Stimulated activated CD4-positive, alpha-beta T cell treated with anti-CD3 and anti-CD28 coated beads, Interleukin-1b, Interleukin-23, amount 100 ng/mL, for 48 hours (primary cell): ENCODE measurements at places on chromosomes 2 and 18.

DNA sequence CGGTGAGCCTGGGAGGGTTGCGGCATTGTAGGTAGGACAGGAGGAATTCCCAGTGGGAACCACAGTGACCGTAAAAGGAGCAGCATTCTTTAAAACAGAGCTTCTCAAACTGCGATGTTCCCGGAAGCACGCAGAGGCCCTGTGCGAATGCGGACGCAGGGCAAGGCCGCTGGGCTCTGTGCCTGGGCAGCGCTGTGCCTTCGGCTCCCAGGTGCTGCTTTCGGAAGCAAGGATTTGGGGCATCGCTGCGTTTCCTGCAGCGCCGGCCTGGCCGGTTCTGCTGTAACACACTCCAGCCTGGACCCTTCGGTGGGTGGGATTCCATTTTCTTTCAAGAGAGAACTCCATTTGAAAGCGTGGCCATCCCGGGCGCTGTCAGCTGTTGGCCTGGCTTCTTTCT lies 118.6 kb downstream of the PTGR3 start:
- DNase-seq = no peak

GRCh38 chr2:189498205-189498604 lies 56.9 kb downstream of the WDR75 start:
- DNase-seq = no peak

GRCh38 chr2:113105047-113105785 lies 22.2 kb upstream of the IL1RN start:
- peak; percentile 75 for DNase-seq

GRCh38 chr2:72583376-72583775 lies 242.5 kb downstream of the EXOC6B start:
- no peak for DNase-seq

GRCh38 chr2:201906777-201907562 lies 100.6 kb downstream of the CDK15 start:
- no peak for DNase-seq
